Renal cortical epithelial cell (primary cell): ENCODE measurements at places on chromosomes 11 and 22. TPM values are rescaled to one million over a fixed set of nuclear protein-coding genes. Genes with fewer than 3 reads are reported as not detected.

GRCh38 chr11:27025957-27026733 lies 14.5 kb upstream of the BBOX1 start:
- DNase-seq: no peak

DNA sequence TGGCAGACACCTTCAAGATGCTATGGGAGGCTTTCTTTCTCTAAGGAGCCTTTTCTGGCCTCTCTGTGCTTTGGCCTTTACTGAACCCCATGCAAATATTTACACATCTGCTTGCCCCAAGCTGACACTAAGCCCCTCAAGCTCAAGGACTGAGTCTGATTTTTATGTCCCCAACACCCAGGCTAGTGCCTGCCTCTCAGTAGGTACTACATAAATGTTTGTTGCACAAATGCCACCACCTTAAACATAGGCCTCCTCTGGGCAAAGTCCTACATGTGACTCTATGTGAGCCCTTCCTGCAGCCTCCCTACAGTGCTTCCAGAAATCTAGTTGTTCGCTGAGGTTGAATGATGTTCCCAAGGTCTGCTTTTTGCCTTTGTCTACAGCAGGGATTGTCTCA lies 187.6 kb downstream of the DBX1 start:
- DNase-seq: no peak

DNA sequence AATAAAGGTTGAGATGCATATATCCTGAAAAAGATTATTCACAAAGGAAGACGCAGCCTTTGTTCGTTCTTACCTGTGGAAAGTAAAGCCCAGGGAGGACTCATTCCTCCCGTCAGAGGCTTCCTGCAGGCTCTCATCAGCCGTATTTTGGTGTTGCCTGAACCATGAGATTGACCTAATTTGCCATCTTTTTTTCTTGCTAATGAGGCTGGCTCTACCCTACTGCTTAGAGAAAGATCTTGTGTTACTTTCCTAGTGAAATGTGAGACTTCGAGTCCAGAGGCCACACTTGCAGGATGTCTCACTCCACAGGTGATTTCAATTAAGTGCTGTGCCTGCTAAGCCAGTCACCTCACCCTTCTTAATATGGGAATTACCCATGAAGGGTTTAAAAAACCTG lies 269.9 kb downstream of the NTM start:
- DNase-seq: no peak

- peak; percentile 85 for DNase-seq
Measured at GRCh38 chr11:80086496-80087055, 645.7 kb upstream of the TENM4 start.

DNA sequence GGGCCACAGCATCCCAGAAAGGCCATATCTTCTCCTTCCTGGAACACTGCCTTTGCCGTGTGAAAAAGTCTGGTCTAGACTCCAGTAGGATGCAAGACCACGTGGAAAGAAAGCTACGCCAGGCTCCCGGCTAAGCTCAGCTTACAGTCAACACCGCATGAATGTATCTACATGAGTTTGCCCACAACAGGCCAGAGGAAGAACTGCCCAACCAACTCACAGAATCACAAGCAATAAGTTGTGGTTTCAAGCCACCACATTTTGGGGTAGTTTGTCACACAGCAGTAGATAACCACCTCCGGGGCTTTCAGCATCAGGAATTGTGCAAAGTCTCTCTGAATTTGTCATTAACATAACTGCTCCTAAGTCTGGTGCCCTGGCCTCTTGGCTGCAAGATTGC lies 27.3 kb downstream of the HSPA8 start:
- no peak for DNase-seq

GRCh38 chr11:129639300-129639699 lies 176.3 kb upstream of the TMEM45B start:
- peak; percentile 98 for DNase-seq

- DNase-seq: no peak
Measured at GRCh38 chr11:92794783-92795182, 174.7 kb upstream of the MTNR1B start.

GRCh38 chr11:43021466-43021865 lies 290.3 kb upstream of the API5 start:
- no peak for DNase-seq

GRCh38 chr11:10518891-10519290 lies 22.1 kb downstream of the RNF141 start:
- DNase-seq: no peak

DNA sequence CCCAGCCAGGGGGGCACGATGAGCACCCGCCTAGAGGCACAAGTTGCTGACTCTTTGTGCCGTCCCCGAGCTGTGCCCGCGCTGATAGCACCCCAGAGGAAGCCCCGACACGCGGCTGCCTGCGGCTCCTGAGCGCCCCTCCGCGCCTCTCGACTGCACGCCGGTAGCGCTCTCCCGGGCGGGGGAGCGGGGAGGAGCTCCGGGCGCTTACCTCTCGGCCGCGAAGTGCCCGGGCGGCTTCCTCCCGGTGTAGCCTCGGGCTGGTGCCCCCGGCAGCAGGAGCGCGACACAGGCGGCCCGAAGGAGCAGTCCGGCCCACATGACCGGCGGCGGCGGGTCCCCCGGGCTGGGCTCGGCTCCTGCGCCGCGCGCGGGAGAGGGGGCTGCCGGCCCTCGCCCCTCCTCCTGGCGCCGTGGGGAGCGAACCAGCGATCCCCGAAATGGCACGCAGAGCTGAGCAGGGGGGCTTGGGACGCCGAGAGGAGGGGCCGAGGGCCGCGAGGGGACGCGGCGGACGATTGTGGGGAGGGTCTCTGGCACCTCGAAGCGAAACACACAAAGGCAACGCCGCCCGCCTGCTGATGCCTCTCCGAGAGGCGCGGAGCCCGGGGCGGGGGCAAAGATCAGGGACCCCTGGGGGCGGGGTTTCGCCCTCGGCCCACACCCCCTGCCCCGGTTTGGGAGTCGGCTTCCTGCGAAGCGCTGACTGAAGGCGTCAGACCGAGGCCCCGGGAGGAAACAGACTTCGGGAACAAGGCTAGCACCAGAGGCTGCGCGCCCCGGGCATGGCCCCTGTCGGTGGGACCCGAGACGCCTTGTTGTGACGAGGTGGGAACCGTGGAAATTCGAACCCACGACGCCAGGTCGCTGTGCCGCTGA lies at the start of gene VWCE:
Gene VWCE (minus strand): TSS at position 600 of the 879 bp plus-strand sequence. CDS start 279 bp downstream, at position 321.
- no peak for DNase-seq

DNA sequence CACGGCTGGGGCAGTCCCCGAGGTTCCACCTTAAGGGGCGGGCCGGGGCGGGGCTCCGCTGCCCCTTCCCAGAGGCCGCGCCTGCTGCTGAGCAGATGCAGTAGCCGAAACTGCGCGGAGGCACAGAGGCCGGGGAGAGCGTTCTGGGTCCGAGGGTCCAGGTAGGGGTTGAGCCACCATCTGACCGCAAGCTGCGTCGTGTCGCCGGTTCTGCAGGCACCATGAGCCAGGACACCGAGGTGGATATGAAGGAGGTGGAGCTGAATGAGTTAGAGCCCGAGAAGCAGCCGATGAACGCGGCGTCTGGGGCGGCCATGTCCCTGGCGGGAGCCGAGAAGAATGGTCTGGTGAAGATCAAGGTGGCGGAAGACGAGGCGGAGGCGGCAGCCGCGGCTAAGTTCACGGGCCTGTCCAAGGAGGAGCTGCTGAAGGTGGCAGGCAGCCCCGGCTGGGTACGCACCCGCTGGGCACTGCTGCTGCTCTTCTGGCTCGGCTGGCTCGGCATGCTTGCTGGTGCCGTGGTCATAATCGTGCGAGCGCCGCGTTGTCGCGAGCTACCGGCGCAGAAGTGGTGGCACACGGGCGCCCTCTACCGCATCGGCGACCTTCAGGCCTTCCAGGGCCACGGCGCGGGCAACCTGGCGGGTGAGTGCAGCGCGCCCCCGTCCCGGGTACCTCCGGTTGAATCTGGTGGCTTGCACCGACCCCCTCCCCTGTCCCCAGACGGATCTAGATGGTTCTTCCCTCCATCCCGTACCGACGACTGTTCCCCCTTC lies at the start of gene SLC3A2:
Gene SLC3A2 (plus strand): TSS at position 94 of the 776 bp plus-strand sequence. CDS start 128 bp downstream, at position 222.
- DNase-seq: peak; percentile 67

GRCh38 chr11:119873761-119874421 lies 144.9 kb upstream of the NECTIN1 start:
- DNase-seq: no peak

DNA sequence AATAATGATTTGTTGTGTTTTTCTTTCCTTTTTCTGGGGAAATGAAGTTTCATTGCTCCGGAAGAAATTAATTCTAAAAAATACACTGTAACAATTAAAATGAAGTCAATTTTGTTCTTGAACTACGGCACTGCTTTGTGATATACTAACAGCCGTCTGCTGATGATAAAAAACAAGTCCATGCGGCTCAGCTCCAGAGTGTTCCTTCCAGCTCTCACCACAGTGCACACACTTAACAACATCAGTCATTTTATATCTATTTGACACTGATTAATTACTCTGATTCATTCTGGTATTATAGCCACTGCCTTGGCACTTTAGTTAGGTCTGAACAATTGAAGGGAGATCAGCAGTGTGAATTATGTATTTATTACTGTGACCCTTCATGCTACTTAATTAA lies 97.4 kb upstream of the SLC6A5 start:
- peak; percentile 5 for DNase-seq

DNA sequence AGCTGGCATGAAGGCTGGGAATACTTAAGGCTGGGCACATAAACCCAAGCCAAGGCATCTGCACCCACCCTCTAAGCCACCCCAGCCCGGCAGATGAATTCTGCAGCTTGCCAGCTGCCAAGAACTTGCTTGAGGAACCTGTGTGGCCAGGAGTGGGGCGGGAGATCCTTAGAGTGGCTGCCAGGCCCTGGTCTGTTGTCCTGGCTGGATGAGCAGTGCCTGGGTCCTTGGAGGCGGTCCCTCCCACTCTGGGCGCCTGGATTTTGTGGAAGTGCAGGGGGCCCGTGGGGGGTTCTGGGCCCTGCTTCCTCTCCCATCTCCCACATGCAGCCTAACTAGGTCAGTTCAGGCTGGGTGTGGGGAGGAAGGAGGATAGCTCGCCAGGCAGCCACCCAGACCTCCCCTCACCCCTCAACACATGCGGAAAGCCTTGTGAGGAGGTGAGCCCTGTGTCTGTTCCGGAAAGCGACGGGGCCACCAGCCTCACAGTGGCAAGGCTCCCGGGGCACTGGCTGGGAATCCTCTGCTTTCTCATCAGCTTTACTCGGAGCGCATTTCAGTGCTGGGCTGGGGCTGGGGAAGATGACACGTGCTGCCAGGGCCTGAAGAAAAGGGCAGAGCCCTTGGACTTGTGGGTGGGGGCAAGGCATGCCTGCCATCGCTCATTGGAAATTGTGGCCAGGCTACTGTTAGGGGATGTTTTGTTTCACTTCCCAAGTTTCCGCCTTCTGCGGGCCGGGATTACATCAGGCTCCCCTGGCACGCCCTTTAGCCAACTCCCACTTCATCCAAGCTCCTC lies 8.4 kb downstream of the DAGLA start:
- no peak for DNase-seq

- no peak for DNase-seq
Measured at GRCh38 chr11:65214212-65214845, 32.6 kb downstream of the CAPN1 start.

GRCh38 chr11:2250041-2250440 lies 20.3 kb downstream of the ASCL2 start:
- DNase-seq: no peak

GRCh38 chr11:39668640-39669039 lies 1790.8 kb downstream of the LRRC4C start:
- DNase-seq: peak; percentile 21

DNA sequence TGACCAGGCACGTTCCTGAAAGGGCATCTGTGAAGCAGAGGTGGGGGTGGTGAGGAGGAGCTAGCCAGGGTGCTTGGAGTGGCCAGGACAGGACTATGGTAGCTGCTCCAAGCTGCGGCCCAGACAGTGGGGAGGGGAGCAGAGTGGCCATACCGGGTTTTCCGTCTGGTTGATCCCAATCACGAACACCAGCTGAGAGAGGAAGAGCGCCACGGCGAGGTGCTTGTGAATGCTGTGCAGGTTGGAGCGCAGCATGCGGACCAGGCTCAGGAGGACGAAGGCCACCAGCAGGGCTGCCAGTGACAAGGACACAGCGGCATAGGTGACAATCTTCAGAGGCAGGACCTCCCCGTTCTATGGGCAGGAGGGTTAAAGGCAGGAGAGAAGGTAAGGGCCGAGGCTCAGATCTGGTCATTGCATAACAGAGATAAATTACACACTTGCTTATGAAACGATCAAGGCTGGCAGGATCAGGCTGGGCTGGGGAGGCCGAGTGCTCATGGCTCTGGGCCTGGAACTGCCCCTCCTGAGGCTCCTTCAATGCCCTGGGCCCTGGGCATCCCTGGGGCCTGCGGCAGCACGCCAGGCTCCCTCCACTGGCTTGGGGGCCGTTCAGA lies 41.5 kb downstream of the TRMU start:
- DNase-seq: peak; percentile 26

DNA sequence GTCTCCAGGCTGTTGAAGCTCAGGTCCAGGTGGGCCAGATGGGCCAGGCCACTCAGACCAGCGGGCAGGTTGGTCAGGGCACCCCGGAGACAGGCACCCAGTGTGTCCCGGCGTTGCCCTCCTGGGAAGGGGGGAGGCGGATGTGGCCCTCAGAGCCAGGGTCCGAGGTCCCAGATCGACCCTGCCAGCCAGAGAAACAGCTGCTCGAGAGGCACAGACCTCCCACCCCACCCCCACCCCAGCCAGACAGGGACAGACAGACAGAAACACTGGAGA lies 1.6 kb downstream of the PIDD1 start:
- DNase-seq: no peak

- no peak for DNase-seq
Measured at GRCh38 chr11:79294845-79295731, 145.7 kb downstream of the TENM4 start.

DNA sequence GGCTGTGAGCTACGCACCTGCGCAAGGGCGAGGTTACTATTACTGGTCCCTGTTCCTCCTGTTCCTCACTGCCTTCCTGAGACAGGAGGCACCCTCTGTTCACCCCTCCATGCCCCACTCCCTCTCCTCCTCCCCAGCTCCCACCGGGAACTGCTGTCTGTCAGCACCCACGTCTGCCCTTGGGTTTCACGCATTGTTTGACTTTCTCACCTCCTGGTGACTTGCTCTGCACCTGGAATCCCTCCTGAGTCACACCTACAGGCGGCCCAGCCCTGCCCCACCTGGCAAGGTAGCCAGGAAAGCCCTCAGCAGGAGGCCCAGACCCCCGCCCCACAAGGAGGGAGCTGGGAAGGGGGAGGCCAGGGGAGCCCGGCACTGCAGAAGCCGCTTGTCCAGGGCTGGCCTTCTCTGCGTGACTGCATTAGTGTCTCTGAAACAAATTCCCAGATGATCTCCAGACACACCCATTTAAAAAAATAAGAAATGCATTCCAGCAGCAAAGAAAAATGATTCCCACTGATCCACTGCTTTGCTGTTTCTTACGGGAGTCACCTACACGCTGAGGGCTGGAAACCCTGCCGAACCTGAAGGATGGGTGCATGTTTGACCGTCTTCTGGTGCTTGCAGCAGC lies 86.4 kb downstream of the CELSR1 start:
- DNase-seq: no peak

- DNase-seq: peak; percentile 93
Measured at GRCh38 chr11:2178906-2179494, 7.4 kb upstream of the TH start.

- peak; percentile 9 for DNase-seq
Measured at GRCh38 chr11:88814076-88814475, 251.7 kb downstream of the GRM5 start.

OMP gene
- 0.50 TPM in 1 of 2 replicates, not detected in the other for total RNA-seq

TMPRSS13 gene
- 0.17 TPM in 1 of 2 replicates, not detected in the other for total RNA-seq

PNPLA2 gene
- total RNA-seq: 19.3 and 60.1 TPM in 2 replicates

ANO1 gene
- 0.05 TPM in 1 of 2 replicates, not detected in the other for total RNA-seq

SLC22A8 gene
- total RNA-seq: not detected in 2 replicates

NPAS4 gene
- not detected in 2 replicates for total RNA-seq

TMEM132A gene
- total RNA-seq: 137 and 213 TPM in 2 replicates

APLNR gene
- not detected in 2 replicates for total RNA-seq

ACRV1 gene
- total RNA-seq: not detected in 2 replicates

C11orf71 gene
- total RNA-seq: 0.52 and 3.1 TPM in 2 replicates

OSBP gene
- 32.0 and 71.3 TPM in 2 replicates for total RNA-seq

KCNC1 gene
- 0.05 TPM in 1 of 2 replicates, not detected in the other for total RNA-seq

CD248 gene
- under 0.01 TPM in 1 of 2 replicates, not detected in the other for total RNA-seq

POU2AF2 gene
- not detected in 2 replicates for total RNA-seq
